GF-D8 (cell line): ENCODE measurements at places on chromosomes 16 and 17.

DNA sequence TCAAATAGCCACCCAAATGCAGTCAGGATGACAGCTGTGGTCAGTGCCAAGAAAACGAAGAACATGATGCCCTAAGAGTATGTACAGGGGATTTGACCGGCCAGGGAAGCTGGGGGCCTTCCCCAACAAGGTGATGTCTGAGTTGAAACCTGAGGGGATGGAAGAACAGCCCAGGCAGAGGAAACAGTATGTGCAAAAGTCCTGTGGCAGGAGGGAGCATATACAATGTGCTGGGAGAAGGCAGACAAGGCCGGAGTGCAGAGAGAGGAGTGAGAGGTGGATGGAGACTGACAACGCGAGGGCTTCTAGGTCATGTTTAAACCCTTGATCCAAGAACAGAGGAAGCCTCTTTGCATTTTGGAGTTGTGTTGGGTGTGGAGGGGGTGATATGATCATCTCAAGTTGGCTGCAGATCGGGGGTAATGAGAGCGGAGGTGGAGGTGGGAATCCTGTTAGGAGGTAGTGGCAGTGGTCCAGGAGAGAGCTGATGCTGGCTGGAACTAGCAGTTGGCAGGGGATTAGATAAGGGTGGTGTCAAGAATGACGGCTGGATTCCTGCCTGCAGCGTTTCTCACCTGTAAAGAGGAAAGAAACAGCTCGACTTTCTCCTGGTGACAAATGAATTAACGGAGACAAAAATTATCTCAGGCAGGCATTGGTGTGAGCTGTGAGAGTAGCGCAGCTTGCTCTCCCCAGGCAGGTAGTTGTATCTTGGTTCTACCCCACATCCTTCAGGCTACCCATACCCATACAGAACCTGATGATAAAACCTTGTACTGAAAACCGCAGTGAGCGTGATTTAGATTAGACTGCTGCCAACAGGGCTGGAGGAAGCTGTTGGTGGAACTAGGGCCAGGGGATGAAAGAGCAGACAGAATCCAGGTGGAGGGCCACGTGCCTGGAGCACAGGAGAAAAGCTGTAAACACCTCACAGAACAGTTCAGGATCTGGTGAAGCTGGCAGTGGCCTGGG lies 37.2 kb upstream of the NGFR start:
- no peak for DNase-seq

DNA sequence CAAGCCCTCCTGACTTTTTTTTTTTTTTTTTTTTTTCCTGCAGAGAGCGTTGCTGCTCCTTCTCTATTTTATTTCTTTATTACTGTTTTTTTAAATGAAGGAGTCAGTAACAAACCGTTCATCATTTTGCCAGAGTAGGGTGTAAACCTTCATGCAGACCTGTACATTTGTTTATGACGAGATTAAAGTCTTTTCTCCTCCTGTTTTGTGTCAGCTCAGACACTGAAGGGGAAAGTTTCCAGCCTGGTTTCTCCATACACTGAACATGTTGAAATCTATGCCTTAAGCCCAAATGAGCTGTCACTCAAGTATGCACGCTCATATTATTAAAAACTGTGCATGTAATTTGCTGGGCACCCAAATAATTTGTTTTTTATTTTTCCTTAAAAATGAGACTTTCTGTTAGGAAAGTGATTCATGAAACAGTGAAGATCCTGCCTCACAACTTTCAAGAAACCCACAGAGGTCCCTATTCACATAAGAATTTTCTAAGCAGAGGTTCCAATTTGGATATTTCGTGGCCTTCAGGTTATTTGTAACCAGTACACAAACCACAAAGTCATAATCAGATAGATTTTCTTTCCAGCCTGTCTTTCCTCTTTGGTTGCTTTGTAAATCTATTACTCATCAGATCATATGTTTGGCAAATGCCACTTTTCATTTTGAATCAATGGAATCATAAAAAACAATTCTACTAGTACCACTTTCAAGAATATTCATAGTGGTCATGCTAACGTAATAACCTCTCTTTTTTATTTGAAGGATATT lies 700.3 kb downstream of the MAF start:
- DNase-seq, result no peak

DNA sequence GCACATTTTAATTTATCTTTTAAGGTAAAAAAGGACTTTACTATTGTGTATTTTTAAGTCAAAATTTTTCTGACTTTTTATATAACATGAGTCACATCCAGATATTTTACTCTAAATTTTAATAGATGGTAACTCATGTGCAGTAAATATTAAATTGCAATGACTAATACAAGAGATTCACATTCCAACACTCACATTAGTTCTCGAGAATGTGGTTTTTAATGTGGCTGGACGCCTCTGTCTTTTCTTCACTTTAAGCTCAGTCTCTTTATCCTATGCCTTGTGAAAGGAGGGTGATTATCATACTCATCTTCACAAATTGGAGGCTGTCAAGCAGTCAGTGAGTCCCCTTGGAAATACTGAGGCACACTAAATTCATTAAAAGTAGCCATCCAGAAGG lies 315.6 kb downstream of the HS3ST3B1 start:
- DNase-seq, result no peak

- DNase-seq, result no peak
These were observed 5.9 kb downstream of the CA5A start for GRCh38 chr16:87930456-87930855.

DNA sequence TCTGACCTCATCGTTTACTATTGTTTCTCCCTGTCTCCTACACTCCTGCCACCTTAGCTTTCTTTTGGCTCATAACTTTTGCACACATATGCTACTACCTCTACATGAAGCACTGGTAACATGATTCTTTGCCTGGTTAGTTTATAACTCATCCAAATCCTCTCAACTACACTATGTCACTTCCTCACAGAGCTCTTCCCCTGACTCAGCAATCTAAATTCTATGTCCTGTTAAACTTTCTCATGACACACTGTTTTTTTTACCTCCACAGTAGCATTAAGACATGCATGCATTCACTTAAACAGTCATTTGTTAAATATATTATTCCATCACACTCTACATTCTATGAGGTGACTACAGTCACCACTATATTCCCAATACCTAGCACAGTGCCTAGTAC lies 19.7 kb downstream of the APPBP2 start:
- no peak for DNase-seq

DNA sequence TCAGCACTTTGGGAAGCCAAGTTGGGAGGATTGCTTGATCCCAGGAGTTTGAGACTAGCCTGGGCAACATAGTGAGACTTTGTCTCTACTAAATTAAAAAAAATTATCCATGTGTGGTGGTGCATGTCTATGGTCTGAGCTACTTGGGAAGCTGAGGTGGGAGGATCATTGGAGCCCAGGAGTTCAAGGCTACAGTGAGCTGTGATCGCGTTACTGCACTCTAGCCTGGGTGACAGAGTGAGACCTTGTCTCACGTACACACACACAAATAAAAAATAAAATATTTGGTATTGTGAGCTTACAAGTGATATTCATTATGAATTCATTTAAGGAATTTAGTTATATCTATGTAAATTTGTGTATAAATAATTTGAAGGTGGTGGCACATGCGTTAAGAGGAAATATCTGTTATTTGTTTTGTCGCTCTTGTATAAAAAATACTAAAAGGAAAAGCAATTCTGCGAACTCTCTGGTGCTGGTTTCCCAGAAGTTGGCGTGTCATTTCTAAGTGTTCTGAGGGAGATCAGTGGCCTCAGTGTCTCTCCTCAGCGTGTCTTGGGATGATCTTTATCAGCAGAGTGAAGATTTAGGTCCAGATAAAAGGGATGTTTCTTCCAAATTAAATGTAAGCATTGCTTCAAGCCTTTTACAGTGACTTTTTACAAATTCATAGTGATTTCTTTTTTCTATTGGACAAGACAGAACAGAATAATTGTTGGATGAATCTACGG lies 187.6 kb downstream of the FTO start:
- no peak for DNase-seq

DNA sequence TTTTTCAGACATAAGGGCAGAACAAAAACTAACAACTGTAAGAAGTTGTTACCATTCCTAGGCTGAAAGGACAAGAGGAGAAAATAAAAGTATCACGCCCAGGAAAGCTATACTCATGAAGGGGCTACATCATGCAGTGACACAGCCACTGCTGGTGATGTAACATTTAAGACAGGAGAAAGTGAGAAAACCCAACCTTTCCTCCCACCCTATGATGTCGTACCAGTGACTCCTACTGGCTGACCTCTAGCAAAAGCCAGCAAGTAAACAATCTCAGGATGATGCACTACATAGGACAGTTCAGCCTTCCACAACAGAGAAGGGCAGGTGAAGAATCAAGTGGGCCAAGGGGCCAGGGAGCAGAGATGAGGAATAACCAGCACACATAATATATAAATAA lies 14.0 kb upstream of the OR1E2 start:
- no peak for DNase-seq

DNA sequence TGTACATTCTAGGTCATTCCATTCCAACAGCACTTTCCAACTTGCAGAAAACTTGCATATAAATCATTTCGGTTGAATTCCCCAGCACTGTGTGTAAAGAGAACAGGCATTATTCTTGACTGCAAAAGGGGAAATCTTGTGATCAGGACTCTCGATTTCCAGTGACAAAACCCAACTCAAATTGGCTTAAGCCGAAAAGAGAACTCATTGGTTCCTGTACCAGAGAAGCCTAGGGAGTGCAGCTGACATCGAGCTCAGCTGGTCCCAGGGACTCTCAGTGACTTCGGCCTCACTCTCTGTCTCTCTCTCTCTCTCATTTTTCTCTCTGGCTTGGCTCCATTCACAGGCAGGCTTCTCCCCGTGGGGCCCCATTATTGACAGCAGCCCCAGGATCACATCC lies 30.7 kb downstream of the CD300LF start:
- no peak for DNase-seq

DNA sequence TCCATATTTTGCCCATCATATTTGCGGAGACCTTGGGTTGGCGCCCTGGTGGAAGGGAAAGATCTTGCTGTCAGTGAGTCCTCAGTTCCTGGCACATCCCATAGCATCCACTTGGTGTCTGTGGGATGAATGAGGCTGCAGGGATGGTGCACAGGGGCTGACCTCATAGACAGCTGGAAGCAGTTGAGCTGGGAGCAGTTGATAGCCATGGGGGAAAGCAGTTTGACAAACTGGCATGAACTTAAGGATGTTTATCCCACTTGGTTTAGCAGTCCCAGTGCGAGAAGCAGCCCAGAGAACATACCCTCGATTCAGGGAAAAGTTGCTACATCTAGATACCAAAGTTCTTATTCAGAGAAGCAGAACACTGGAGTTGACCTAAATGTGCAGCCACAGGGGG lies 80.7 kb downstream of the SNX29 start:
- no peak for DNase-seq

DNA sequence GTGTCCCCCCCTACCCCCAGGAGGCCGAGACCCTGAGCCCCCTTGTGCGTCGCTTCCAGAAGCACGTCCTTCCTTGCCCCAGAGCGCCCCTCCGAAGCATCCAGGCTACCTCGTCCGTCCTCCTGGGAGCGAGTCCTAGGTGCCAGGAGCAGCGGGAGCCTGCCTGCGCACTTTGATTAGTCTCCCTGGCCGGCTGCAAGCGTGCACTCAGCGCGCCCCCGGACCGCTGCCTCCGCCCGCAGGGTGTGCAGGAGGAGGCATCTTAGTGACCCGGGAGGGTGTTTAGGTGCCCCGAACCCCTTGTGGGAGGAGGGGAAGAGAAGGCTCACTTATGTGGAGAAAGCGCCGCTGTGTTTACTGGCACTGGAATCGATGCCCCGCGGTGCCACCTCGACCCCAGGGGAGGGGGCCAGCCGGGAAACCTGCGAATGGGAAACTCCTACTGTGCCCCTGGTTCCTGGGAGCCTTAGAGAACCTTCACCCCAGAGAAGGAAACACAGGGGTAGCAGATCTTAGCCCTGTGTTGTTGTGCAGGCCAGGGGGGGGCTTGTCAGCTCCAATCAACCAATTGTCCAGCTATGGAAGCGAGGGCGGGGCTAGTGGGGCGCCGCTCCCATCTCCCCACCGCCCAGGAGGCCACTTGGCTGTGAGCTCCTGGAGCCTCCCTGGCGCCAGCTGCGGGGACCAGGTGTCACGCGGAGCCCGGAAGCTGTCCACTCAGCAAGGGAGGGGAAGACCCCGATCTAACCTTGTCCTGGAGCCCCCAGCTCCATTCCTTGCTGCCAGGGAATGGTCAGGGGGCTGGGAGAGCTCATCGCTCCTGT lies 922.8 kb upstream of the EEF2KMT start:
- DNase-seq, result no peak

GRCh38 chr16:74732707-74733350 lies 32.2 kb upstream of the MLKL start:
- no peak for DNase-seq

GRCh38 chr17:74605361-74605760 lies 13.3 kb upstream of the CD300LD start:
- no peak for DNase-seq
